ENCODE measurements at places on chromosomes 13 and 19. TPM values are rescaled to one million over a fixed set of nuclear protein-coding genes. Genes with fewer than 3 reads are reported as not detected.

Gene ZNF234
- 9.4 TPM for total RNA-seq

- no peak for DNase-seq
Observed at GRCh38 chr13:60402022-60402421, 5.0 kb downstream of the TDRD3 start.

Gene CCDC8
- total RNA-seq = 28.9 TPM

Gene CRX
- total RNA-seq = not detected

All from Right ventricle myocardium inferior (tissue), 1 donor.